Esophagus mucosa (tissue), 1 donor: ENCODE measurements at places on chromosomes 4 and X. TPM values are rescaled to one million over a fixed set of nuclear protein-coding genes. Genes with fewer than 3 reads are reported as not detected.

DNA sequence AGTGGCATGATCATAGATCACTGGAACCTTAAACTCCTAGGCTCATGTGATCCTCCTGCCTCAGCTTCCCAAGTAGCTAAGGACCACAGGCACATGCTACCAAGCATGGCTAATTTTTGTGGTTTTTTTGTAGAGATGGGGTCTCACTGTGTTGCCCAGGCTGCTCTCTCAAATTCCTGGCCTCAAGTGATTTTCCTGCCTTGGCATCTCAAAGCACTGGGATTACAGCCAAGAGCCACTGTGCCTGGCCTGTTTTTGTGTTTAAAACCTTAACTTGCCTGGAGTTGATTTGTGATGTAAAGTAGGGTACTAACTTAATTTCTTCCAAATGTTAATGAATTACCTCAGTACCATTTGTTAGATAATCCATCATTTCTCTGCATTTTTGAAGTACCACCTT, 22.3 kb downstream of the DLG3 start:
- ATAC-seq: no peak

- no peak for ATAC-seq
Observed at GRCh38 chr4:105350859-105351490, 122.9 kb downstream of the PPA2 start.

GRCh38 chr4:145276050-145276449, 95.7 kb upstream of the OTUD4 start:
- ATAC-seq: no peak

DNA sequence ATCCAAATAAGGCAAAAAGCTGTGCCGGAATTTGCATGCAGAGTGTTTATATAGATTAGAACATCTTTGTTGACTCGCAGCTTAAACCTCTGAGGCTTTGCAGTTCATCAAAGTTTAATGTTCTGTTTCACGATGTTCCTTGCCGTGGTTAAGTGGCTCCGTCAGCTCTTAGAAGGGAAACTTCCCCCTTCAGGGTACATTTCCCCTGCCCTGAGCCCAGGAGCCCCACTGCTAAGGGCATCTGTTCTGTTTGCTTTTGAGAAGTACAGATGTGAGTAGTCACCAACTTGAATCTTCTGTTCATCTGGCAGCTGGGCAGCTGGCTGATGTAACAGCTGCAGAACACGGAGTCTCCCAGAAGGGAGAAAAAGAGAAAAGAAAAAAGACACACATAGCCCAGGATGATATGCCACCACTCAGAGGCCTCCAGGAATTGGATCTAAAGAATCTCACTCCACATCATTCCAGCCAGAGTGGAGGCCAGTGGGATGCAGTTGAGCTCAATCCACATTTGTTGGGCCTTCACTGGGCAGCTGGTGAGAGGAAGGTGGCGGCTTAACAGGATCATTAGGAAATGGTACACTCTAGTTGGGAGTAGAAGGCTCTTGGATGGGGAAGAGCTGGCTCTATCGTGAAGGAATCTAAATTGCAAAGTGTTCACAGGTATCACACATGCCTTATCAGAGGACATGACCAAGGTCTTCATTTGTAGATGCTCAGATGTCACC, 178.7 kb upstream of the RBPJ start:
- ATAC-seq: peak; percentile 43

DNA sequence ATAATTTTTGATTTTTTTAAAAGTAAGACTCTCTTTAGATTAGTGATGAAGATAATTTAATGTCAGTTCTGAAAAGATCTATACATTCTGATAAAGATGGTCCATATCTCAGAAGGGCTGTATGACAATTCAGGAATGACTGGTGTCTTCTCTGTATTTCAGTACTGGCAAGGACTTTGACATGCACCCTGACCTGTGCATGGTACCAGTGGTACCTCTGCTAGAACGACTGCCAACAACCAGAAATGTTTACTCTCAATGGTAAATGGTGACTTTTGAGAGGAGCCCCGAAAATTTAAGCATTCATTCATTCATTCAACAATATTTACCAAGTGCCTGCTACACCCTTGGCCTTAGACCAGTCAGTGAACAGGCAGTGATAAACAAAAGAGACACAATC, 4.8 kb downstream of the NR3C2 start:
- no peak for ATAC-seq

PABPC5 gene
- total RNA-seq: not detected

ART3 gene
- total RNA-seq: not detected

AGTR2 gene
- total RNA-seq: not detected
